ENCODE measurements at places on chromosomes 2 and 18. TPM values are rescaled to one million over a fixed set of nuclear protein-coding genes. Genes with fewer than 3 reads are reported as not detected.
A peak's percentile ranks its signal among the peaks of the same experiment; 100 is the strongest.

TM4SF20 gene
- total RNA-seq = not detected

SCN1A gene
- total RNA-seq = not detected

TPRKB gene
- total RNA-seq = 21.3 TPM

CMPK2 gene
- total RNA-seq = 38.6 TPM

GRB14 gene
- 8.6 TPM for total RNA-seq

CSRNP3 gene
- 5.9 TPM for total RNA-seq

SPP2 gene
- total RNA-seq = not detected

GALNT5 gene
- total RNA-seq = 2.2 TPM

TDRD15 gene
- not detected for total RNA-seq

PDCD1 gene
- not detected for total RNA-seq

SERPINB4 gene
- total RNA-seq = not detected

GRCh38 chr2:232026910-232027309 lies 65.4 kb downstream of the DIS3L2 start:
- no peak for DNase-seq

GRCh38 chr2:181891966-181892798 lies 652 bp downstream of the ITPRID2 start:
- peak; percentile 57 for DNase-seq

GRCh38 chr2:173218326-173219056 lies 136.2 kb upstream of the CDCA7 start:
- no peak for DNase-seq

DNA sequence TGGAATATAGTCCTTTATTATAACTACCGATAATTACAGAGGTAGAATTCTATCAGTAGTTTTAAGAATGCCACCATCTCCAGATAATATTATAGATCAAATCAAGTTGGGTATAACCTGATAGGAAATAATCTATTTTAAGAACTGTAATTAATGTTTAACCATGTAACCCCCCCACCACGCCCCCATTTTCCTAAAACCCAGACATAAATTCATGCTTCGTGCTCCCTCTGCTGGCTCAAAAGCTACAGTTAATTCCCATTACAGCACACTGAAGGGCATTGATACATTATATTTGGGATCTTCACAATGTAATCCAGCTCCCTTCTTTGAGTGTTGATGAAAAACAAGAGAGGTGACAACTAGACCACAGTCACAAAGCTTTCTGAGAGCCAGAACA lies 228.0 kb upstream of the SMAD7 start:
- DNase-seq = no peak

DNA sequence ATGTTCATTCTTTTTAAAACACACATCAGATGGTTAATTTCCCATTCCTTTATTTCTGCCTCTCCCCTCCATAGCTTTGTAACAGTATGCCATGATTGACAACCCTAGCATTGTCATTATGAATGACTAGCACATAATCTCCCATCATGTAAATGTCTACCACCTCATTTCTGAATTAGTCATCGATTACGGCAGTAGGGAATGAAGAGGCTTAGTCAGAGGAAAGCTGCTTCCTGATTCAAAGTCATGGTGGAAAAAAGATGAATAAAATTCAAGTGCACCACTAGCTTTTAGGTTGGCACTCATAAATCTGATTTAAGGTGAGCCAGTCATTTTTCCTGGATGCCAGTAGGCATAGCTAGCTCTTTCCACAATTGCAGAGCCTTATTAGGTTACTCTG lies 19.1 kb upstream of the ACMSD start:
- DNase-seq = peak; percentile 78

- peak; percentile 20 for DNase-seq
These were observed 1355.4 kb upstream of the ACVR2A start for GRCh38 chr2:146489386-146489785.

- DNase-seq = no peak
These were observed 141.6 kb downstream of the UBE2E3 start for GRCh38 chr2:181121996-181122395.

GRCh38 chr18:2112435-2113045 lies 458.8 kb downstream of the METTL4 start:
- DNase-seq = peak; percentile 26

DNA sequence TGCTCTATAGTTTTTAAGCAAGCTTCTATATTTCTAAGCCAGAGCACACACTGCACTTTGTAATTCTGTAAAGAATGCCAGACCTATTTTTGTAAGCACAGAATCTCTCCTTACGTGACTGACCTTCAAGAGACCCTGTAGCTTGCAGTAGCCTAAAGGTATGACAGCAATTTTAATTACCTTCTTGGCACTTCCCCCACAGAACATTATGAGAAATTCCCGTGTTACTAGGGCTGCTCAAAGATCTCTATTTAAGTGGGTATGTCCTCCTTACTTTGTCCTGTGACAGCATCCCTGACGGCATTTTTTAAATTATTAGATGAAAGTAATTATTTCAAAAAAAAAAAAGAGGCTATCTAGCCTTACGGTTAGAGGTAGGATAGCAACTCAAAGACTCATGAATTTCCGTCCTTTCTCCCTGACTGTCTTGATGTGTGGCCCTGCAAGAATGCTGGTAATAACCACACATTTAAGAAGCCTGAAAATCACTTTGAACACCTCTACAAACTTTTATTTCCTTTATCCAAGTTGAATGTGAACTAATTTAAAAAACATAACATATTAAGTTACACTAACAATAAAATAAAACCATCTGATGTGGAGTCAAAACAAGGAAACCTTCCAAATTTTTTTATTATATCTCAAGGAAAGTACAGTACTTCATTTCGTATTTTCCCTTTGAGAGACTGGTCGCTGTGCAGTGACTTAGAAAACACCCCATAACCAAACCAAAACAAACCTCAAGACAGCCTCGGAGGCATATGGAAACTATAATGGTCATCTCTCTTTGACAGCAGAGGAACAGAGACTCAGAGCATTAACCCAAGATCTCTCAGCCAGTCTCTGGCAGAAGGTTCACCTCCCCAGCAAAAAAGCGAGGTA lies 54.9 kb downstream of the THUMPD2 start:
- DNase-seq = peak; percentile 81

GRCh38 chr2:183542606-183543005 lies 418.4 kb downstream of the NUP35 start:
- no peak for DNase-seq

DNA sequence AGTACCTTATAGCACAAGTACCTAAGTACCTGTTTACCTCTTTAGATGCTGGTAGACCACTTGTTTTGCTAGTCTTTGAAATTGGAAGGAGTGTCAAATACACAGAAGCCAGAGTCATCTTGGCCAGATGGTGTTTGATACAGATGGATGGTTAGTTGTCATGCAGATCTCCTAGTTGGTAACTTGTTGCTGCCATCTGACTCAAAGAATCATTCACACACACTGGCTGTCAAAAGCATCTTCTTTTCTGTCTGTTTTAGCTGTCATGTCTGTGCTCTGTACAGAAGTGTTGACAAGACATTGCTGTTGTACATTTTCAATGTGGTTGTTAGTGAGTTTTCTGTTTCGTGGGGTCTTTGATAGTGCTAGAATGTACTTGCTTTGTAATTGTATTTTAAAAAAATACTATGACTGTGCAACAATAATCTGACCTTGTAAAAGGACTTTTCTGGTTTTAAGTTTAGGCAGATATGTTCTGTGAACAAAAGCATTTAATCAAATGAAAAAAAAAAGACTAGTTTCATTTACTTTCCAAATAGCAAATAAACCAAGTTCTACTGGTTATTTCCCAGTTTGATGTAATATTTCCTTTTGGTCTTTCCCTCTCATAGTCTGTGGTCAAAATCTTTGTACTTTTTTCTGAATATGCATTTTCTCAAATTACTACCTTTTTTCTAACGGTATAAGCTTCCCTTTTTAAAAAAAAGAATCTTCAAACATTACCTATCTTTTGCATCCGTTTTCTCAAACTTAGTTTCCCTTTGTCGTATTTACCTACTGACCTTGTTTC lies 39.9 kb downstream of the TANK start:
- no peak for DNase-seq

DNA sequence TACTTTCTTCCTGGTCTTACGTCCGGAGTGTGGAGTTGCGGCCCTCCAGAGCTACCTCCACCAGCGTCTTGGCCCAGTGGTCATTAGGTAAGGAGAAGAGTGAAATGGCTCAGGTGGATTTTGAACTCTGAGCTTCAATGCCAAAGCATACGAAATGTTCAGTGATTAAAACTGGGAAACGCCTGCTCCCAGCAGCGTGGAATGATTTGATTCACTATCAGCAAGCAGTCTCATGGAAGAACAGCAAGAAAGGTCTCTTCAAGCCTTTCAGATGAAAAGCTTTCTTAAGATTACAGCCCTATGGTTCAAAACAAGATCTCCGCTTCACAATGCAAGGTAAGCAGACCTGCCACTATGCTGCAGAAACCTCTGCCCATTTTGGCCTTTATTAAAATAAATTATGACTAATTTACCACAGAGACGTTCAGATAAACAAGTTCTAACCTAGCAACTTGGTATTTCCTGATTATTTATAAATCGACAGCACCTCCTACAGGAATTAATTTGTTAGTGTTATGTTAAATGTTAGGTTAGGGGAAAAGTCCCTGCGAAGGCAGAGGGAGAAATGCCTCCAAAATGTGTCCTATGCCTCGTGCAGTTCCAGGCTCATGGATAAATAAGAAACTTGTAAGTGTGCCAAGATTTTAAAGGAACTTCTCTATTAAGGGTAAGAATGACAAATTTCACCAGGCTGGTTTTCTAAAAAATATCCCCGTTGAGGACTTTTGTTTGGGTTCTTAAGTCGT lies 10.1 kb downstream of the SP9 start:
- DNase-seq = peak; percentile 37

DNA sequence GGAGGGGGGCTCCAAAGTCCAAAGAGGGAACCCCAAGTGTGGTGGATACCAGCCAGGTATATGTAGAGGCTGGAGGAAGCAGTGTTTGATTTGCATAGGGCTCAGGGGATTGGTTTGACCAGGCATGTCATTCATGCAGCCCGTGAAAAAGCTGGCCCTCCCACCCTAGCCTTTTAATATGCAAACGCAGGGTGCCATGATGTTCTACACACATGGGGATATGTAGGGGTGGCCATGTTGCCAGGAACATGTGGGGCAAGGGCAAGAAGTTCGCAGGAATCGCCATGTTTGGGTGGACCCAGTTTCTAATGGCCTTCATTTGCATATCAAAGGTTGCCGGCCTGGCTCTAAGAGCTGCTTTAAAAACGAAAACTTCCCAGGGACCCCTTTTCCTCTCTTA lies 33.6 kb downstream of the B3GNT7 start:
- DNase-seq = no peak

DNA sequence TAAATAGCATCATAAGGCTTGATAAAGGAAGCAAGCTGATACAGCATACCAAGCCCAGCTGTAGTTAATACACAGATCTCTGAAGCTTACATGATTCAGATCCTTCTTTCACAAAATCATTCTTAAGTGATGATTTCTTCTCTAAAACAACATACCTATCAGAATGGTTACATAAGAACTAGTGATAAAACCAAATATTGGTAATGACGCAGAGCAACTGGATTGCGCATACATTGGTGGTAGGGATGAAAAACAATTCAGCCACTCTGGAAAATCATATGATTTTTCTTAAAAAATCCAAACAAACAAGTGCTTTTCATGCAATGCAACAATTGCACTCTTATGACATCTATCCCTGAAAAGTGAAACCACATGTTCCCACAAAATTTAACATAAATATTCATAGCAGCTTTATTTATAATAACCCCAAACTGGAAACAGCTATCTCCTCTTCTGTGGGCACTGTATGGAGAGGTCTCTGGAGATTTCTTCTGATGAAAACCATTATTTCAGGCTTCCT lies 153.6 kb upstream of the DSEL start:
- peak; percentile 83 for DNase-seq

- no peak for DNase-seq
These were observed 70.2 kb downstream of the SOCS6 start for GRCh38 chr18:70359071-70359470.
